Activated CD4-positive, alpha-beta T cell treated with anti-CD3 and anti-CD28 coated beads for 48 hours (primary cell): ENCODE measurements at places on chromosomes 2 and 18.

DNA sequence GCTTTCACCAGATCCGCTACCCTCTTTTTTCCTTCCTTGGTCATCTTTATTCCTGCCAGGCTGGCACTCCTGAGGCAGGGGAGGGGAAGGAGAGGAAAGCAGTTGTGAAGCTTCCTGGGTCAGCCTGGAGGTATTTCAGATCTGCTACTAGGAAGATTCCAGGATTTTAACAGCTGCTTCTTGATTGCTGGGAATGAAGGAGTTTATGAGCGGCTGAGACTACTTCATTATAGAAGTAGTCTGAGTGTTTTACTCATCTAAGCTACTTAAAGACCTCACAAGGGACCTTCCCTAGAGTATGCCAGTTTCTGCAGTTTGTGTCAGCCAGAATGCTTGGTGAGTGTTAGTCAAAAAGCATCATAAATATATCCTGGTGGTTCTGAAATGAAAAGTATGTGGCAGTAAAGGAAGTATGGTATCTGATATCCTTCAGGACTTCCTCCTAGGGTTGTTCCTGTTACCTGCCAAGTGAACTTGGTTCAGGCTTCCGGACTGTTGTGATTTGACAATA is 1.9 kb downstream of the TANC1 start:
- DNase-seq, result no peak

- DNase-seq, result no peak
These were observed 157.4 kb upstream of the RGPD4 start for GRCh38 chr2:107669335-107669734.

- no peak for DNase-seq
These were observed 339.4 kb downstream of the RND3 start for GRCh38 chr2:150147889-150148683.

- DNase-seq, result no peak
These were observed 59.6 kb downstream of the NCK2 start for GRCh38 chr2:105804266-105804665.

DNA sequence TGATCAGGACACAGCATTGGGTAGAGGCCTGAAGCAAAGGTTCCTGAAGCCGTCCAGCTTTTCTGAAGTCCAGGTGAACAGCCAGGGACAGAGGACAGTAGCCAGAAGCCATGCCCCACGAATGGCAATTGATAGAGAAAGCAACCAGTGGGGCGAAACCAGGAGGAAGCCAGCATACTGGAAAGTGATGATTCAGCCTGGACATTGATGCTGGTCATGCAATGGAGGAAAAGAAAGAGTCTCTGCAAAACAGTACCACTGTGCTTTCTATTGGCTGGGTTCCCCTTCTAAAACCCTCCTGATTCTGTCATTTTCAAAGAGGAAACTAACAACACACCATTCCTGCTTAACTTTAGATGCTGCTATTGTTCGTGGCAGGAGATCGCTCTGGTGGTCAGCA is 221.4 kb upstream of the EPAS1 start:
- DNase-seq, result no peak

GRCh38 chr2:196260546-196260945 is 89.2 kb upstream of the STK17B start:
- no peak for DNase-seq

DNA sequence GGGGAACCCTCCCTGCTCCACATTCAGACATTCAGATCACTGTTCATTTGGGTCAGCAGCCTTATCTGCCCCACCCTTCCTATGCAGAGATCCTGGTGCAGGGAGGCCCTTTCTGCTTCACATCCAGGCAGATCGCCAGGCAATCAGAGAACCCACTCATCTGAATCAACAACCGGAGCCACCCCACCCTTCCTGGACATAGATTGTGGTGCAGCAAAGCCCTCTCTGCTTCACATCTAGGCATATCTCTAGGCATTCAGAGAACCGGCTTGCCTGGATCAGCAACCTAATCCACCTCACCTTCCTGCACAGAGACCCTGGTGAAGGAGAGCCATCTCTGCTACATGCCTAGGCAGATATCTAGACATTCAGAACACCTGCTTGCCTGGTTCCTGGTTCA is 184.5 kb upstream of the CNTNAP5 start:
- no peak for DNase-seq

- no peak for DNase-seq
These were observed 21.0 kb upstream of the RRM2 start for GRCh38 chr2:10101491-10101890.

DNA sequence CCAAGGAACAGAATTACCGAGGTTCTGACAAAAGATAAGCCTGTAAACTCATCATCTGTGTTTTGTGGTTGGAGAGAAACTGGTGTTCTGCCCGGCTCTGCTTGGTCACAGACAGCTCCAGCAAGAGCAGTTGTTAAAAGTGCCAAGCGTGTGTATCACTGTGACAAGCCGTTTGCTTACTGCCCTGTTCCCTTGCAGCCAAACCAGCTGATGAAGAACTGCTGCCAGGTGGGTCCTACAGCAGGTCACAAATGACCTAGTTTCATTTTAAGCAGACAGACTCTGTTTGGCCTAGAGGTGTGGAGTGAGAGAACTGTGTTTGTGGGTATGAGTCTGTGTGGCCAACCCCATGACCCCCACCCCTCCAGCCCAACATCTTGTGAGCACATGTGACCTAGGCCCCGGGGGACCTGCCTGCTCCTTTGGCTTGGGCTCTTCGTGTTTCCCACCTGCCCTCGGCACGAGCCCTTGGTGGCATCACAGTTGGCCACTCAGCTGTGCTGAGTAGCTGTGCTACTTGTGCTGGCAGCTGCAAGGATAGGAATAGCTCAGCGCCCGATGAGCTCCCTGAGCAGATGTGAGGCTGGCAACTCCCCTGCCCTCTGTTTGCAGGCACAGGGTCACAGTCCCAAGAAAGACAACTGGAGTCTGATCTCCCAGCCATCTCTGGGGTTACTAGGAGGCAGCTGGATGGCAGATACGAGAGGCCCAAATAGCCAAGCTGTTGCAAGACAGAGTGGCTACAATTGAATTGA is 9.7 kb downstream of the OXER1 start:
- no peak for DNase-seq

DNA sequence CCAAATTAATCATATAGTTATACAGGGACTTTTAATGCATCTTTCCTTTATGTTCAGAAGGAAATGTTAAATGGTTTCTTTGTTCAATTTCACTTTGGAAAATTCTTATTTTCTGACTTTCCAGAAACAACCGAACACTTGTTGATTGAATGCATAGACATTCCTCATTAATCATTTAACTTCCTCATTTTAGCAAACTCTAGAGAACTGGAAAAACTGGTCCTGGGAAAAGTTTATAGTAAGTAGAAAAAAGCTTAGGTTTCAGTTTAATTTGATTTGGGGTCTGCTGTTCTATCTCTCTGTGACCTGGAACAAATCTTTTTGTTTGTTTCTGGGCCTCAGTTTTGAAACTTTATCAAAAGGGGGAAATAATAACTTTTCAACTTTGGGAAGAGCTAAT is 320.4 kb downstream of the CMPK2 start:
- DNase-seq, result no peak

- no peak for DNase-seq
These were observed 112.7 kb downstream of the OTX1 start for GRCh38 chr2:63163161-63163820.

GRCh38 chr18:10841203-10841602 is 308.2 kb downstream of the PIEZO2 start:
- no peak for DNase-seq

- DNase-seq, result no peak
These were observed 87.6 kb downstream of the PLCL1 start for GRCh38 chr2:197891897-197892442.

DNA sequence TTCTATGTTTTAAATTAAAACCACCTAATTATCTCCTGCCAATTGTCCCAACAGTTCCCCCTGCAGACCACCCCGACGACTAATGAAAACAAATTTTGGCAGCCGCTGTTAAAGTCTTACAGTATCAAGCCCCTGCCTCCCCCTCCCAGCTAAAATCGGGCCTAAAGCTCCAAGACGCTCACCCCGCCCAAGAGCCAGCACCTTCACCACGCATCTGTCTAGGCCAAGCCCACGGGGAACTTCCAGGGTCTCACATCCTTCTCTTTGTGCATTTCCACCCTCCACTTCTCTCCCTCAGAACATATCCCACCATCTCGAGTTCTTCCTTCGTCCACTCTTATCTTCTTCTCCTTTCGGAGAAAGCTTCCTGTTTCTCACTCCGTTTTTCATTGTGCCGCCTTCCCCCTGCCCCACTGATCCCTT is 445 bp downstream of the PRPF40A start:
- DNase-seq, result peak; percentile 58

GRCh38 chr2:105653302-105653701 is 91.4 kb upstream of the NCK2 start:
- DNase-seq, result no peak

- no peak for DNase-seq
These were observed 191.1 kb downstream of the SETBP1 start for GRCh38 chr18:44871771-44872170.

DNA sequence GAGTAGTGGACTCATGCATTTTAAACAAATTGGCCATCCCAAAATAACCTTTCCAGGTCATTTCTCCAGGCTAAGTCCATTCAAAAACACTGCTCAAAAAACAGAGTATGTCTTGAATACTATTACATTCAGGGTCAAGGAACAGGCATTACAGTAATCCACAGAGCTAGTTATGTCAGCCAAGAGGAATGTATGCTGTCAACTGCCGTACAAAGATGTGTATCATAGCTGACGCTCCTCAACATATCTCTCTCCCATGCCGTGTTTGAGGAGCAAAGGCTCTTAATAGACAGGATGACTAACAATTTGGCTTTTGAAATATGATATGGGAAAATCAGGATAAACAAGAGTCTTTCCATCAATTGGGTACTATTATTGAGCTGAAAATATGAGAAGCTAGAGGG is 68.8 kb upstream of the KCTD1 start:
- no peak for DNase-seq

DNA sequence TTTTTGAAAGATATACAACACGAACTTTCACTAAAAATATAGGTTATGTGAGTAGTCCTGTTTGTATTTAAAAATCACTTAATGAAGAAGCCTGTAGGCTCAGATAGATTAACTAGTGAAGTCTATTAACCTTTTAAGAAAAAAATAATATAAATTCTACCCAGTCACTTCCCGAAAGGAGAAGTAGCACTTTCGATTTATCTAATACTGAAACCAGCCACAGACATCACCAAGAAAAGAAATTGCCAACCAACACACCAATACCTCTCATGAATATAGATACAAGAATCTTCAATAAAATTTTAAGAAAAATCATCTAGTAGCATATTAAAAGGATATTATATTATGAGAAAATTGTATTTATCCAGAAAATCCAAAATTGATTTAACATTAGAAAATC is 160.5 kb downstream of the GALNT13 start:
- no peak for DNase-seq

GRCh38 chr2:15973481-15974401 is 33.4 kb downstream of the MYCN start:
- DNase-seq, result peak; percentile 46

- DNase-seq, result peak; percentile 4
These were observed 15.0 kb upstream of the SERPINB3 start for GRCh38 chr18:63676526-63677323.

DNA sequence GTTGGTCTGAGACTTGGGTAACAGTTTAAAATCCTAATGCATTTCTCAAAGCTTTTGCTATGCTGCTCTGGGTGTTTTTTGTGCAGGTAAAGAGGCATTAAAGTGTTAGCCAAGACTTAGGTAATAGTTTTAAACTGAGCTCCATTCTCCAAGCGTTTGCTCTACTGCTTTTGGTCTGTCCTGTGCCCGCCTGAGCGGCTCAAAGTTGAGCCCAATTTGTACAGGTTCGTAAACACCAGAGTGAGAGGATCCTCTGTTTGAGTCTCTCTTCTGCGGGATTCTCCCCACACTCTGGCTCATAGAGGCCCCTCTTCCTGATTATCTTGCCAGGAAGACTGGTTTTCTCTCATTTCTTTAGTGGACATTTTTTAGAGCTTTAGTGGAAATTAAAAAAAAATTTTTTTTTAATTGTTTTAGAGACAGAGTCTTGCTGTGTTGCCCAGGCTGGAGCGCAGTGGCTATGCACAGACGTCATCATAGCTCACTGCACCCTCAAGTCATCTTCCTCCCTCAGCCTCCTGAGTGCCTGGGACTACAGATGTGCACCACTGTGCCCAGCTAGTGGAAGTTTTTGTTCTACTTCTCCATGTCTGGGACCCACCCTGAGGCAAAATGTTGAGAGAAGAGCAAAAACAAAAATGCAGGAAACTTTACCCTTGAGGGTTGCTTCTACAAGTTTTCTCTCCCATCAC is 16.6 kb downstream of the CCDC138 start:
- no peak for DNase-seq

GRCh38 chr2:160635488-160635887 is 141.9 kb upstream of the RBMS1 start:
- DNase-seq, result no peak

GRCh38 chr2:128324897-128325410 is 6.3 kb upstream of the HS6ST1 start:
- DNase-seq, result no peak

DNA sequence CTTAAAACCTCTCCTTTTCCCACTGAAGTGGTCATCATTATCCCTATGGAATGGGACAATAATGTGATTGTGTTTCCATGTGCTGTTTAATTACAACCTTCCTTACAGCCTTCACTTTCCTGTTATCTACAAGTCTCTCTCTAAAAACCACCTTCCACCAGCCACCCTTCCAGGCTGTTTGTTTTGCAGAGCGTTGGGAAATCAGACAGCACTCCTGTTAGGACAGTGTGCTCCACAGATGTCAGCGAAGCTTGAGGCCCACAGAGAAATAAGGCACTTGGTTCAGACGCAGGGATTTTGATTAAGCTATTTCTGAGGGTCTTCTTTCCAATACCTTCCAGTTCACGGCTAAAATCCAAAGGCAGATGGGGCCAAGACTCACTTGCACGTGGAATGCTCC is 32.3 kb upstream of the ASPRV1 start:
- no peak for DNase-seq
